ENCODE measurements at places on chromosomes 7 and 10.

- no peak for DNase-seq
These were observed 10.7 kb downstream of the A1CF start for GRCh38 chr10:50874723-50875122.

DNA sequence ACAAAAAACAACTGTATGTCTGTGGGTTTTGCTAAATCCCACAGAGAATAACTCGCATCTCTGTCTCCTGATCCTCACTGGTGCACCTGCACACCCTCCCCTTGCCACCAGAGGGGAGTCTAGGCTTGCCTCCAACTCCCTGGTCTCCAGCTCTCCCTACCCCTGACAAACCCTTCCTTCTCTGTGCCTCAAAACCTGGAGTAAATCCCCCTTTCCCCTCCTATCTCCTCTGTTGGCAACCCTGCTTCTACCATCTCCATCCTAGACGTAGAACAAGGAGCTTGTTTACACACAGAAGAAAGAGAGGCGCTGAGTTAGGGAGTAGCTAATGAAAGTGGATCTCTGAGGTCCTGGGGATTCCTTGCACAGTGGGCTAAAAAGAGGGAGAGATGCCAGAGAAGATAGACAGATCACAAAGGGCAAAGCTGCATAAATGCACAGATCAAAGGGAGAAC, 6.0 kb downstream of the MBLAC1 start:
- peak; percentile 73 for DNase-seq

- no peak for DNase-seq
These were observed 95.4 kb downstream of the ZRANB1 start for GRCh38 chr10:125037145-125037877.

- no peak for DNase-seq
These were observed 31.9 kb downstream of the SH2B2 start for GRCh38 chr7:102318482-102318971.

DNA sequence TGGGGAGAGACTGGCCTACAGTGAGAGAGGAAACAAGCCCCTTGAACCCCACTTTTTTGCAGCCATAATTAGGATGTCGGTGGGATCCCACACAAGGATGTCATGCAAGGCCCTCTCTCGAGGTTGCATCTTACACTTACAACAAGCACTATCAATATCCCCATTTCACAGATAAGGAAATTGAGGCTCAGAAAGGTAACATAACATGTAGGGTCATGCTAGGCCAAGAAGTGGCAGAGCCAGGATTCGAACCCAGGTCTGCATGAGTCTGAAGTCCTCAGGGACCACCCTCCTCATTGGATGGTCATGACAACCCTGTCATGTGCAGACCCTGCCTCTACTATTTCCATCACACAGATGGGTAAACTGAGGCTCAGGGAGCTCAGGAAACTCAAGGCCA, 123.5 kb downstream of the C10orf105 start:
- DNase-seq = no peak

GRCh38 chr10:97427571-97428179, 1.7 kb downstream of the PGAM1 start:
- peak; percentile 69 for DNase-seq

DNA sequence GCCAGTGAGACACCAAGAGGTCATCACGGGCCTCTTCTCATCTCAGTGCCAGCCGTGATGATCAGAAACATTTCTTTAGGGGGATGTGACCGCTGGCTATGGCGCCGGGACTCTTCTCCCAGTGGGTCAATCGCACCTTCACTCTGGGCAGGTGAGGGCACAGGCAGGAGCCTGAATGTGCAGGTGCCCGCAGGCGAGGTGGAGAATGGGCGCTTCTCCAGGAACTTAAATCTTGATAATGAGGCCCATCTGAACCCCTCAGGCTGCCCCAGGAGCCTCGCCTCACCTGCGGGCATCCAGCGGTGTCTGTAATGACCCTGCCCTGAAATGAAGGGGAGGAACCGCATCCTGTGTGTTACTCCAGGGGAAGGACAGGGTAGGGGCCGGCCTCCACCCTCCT, 204.7 kb downstream of the ADARB2 start:
- DNase-seq = no peak

GRCh38 chr10:97764519-97764931, 7.3 kb downstream of the SFRP5 start:
- no peak for DNase-seq

GRCh38 chr10:14688606-14689005, 86.1 kb downstream of the FAM107B start:
- DNase-seq = no peak

DNA sequence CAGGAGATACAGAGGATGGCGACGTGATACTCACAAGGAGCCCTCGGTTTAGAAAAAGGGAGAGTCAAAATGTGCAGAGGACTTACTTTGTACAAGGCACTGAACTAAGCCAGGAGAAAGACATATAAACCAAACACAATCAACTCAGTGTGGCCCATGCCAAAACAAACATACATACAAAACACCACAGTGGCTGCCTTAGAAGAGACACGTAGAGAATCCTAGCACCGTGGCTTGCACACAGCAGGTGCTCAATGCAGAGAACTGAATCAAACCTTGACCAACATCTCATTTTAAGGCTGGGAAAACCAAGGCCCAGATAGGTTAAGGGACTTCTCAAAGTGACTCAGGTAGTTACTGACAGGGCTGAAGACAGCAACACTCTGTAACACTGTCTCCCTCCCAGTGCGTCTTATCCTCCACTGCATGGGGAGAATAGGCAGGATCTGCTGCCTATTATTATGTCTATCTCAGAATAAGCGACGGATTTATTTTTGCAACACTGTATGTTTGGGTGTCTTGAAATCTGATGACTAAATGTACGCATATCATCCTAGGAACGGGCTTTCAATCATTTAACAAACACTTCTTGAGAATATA, 11.0 kb downstream of the SORBS1 start:
- no peak for DNase-seq

GRCh38 chr7:100247152-100247757, 27.5 kb downstream of the PVRIG start:
- DNase-seq = peak; percentile 39
